ENCODE measurements at places on chromosomes 12 and 14.
A peak's percentile ranks its signal among the peaks of the same experiment; 100 is the strongest.

GRCh38 chr14:104827177-104828055 lies 26.5 kb downstream of the ZBTB42 start:
- DNase-seq: peak; percentile 20

- DNase-seq: no peak
These were observed 145.6 kb upstream of the AMIGO2 start for GRCh38 chr12:47225356-47225755.

DNA sequence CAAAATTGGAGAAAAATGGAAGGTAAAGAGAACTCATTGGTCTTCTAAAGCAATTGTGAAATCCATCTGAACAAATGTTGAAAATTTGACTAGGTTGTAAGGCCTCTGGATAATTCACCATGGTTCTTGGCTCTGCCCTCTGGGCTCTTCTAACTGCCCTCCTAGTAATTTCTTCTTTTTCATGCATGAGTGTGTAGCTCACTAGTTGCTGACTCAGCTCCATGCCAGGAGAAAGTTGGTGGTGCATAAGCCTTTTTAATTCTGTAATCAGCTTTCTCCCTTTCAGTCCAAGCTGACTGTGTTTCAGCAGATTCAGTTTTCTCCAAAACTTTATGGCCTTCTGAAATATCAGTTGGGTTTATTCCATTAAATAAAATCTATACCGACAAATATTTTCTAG lies 877.8 kb upstream of the ATXN7L3B start:
- no peak for DNase-seq

DNA sequence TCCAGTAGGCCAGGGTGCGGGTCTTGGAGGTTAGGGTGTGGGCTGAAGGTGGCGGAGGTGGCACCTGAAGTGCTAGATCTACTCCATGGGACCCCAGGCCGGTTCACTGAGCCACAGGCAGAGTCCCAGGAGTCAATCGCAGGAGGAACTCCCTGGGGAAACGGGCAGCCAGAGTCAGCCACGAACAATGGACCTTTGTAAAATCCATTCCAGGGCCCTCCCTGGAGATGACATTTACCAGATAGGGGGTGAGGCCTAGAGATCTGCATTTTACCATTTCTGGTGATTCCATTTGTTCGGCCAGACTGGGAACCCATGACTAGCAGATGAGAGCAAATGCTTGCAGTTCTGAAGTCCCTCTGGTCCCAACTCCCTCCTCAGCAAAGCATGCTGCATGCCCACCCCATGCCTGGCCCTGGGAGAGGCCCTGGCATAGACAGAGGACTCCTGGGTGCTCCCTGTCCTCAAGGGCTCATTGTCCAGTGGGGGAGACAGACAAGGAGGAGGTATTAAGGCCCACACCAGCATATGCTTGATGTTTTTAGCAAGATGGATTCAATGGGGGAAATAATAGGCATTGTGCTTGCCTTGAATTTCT lies 115.5 kb downstream of the EML1 start:
- no peak for DNase-seq

DNA sequence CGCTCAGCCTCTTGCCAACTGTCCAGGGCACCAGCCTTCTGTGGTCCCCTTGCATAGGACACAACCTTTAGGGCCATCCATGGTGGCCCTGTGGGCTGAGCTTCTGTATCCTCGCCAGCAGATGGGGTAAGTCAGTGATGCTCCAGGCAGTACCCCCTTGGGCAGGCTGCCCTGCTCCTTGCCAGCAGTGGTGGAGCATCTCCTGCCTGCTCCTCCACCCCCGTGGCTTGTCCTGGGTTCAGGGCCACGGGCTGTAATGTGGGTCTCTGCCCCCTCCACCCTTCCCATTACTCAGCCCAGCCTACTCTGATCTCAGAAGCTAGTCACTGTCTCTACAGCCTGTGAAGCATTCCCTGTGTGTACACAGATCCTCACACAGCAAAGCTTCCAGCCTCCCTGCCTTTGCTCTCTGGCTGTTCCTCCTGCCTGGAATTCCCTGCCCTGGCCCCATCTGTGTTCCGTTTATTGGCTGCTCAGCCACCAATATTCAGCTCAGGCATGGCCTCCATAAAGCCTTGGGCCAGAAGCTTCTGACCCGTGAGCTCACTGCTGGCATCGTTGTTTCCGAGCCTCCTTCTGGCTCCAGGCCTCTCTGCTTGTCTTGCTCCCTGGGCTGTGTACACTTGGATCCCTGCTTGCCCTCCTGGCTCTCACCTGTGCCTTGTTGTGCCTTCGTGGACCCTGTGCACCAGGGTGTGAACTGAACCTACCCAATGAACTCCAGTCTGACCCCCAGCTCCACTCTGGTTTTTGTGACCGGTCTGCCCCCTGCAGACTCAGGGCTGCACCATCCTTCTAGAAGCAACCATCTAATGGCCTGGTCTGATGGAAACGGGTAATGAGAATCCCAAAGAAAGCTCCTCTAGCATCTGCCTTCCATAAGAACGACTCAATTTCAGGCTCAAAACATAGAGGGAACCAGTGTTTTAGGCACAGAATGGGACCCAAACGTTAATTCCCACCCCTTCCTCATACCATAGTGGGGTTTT lies 177.0 kb upstream of the PRMT8 start:
- no peak for DNase-seq
